Immature natural killer cell (primary cell): ENCODE measurements at places on chromosomes 1 and 21. TPM values are rescaled to one million over a fixed set of nuclear protein-coding genes. Genes with fewer than 3 reads are reported as not detected.

The OR2T5 gene
- polyA plus RNA-seq: not detected

The C1QC gene
- polyA plus RNA-seq: not detected

The NBPF4 gene
- polyA plus RNA-seq: not detected

The REN gene
- not detected for polyA plus RNA-seq

The C1QTNF12 gene
- polyA plus RNA-seq: not detected

The PEAR1 gene
- polyA plus RNA-seq: not detected

The KRTAP10-8 gene
- not detected for polyA plus RNA-seq

The TSSK3 gene
- polyA plus RNA-seq: not detected

The NBPF10 gene
- polyA plus RNA-seq: 0.11 TPM

The CYP4Z1 gene
- not detected for polyA plus RNA-seq

DNA sequence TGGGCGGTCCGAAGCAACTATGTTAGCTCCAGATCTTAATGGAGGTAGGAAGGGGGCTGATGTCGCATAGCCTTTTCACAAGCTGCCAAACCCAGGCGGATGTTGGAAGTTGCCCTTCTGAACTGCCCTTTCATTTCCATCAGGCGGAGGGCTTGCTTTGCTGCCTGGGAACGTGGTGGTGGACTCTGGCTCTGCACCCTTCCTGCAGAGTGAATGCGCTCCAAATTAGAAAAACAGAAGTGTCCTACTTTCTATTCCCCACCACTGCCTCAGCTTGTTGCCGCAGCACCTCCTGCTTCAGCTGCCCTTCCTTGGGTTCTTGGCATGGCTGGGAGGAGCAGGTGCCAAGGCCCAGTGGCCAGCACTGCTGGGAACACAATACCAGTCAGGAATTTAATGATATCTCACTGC lies 60.6 kb downstream of the AK4 start:
- peaks cover 4% of the 10 kb centered on the region for H3K27me3 ChIP-seq
- no peaks in the 10 kb centered on the region for H3K4me1 ChIP-seq
- no peak for DNase-seq
- no peak overlapping the region for H3K4me3 ChIP-seq

- peaks cover 18% of the 10 kb centered on the region for H3K27me3 ChIP-seq
- DNase-seq: no peak
- H3K27ac ChIP-seq: no peak overlapping the region
These were observed 2.7 kb downstream of the FAM110D start for GRCh38 chr1:26161415-26162219.

- H3K27me3 ChIP-seq: peaks cover 2% of the 10 kb centered on the region
- no peaks in the 10 kb centered on the region for H3K4me1 ChIP-seq
- H3K27ac ChIP-seq: no peak overlapping the region
These were observed 80.9 kb upstream of the IRF2BP2 start for GRCh38 chr1:234690872-234691271.

DNA sequence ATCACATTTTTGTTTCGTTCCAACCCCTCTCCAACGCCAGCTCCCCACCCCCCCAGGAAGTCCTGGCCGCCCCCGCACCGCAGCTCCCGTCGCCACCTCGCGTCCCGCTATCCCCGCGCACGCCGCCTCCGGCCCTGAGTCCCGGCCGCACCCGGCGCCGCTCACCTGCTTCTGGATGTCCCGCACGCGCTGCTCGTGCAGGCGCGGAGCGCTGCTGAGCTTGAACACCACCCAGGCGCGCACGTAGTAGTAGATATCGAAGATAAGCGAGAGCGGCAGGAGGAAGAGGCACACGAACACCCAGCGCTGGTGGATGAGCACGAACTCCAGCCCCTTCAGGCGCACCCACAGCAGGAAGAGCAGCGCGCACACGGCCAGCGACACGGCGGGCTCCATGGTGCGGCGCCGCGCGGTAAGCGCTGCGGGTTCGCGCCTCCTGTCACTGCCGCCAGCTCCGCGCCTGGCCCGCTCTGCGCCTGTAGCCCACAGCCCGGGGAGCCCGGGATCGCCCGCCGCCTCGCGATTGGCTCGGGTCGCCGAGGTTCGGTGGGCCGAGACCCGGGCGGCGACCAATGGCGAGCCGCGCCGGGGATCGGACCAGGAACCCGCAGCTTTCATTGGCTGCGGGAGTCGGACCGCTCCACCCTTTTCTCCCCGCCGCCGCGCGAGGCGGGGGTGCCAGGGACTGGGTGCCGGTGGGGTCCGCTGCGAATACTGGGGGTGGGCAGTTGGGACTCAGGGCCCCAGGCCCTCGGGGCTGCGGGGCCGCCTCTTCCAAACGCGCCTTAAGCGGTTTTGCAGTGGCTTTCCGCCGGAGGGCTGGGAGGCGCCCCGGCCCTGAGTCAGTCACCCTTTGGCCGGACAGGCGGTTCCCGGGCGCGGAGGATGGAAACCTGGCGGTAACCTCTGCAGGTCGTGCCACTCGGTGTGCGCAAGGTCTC lies at the start of gene DHCR24:
TSS of gene DHCR24 (minus strand) at position 472 of the 941 bp plus-strand sequence. CDS start at position 396, 76 bp downstream.
- peak within 1 kb of the TSS; percentile 68 for H3K27ac ChIP-seq
- peaks cover 5% of the 10 kb centered on the region for H3K36me3 ChIP-seq
- peaks cover 37% of the 10 kb centered on the region for H3K4me1 ChIP-seq
- peak; percentile 82 for DNase-seq
- peaks cover 16% of the 10 kb centered on the region for H3K27me3 ChIP-seq

DNA sequence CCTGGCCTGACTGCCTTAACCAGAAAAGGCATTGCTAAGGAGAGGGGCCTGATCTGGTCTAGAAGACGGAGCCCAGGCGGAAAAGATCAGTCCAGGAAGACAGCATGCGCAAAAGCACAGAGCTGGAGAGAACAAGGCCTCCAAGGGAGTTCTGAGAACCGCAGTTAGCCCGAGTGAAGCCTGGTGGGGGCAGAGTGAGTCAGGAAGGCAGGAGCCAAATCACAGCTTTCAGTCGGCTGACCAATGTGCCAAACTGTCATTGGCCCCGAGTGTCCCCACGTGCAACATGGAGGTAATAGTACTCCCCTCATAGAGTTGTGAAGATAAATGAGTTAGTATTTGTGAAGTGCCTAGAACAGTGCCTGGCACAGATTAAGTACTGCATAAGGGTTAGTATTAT lies 1.2 kb upstream of the TSPAN2 start:
- peak overlapping the region; percentile 81 for H3K27ac ChIP-seq
- H3K4me3 ChIP-seq: peak overlapping the region; percentile 88
- peaks cover 4% of the 10 kb centered on the region for H3K27me3 ChIP-seq
- H3K4me1 ChIP-seq: peaks cover 50% of the 10 kb centered on the region

DNA sequence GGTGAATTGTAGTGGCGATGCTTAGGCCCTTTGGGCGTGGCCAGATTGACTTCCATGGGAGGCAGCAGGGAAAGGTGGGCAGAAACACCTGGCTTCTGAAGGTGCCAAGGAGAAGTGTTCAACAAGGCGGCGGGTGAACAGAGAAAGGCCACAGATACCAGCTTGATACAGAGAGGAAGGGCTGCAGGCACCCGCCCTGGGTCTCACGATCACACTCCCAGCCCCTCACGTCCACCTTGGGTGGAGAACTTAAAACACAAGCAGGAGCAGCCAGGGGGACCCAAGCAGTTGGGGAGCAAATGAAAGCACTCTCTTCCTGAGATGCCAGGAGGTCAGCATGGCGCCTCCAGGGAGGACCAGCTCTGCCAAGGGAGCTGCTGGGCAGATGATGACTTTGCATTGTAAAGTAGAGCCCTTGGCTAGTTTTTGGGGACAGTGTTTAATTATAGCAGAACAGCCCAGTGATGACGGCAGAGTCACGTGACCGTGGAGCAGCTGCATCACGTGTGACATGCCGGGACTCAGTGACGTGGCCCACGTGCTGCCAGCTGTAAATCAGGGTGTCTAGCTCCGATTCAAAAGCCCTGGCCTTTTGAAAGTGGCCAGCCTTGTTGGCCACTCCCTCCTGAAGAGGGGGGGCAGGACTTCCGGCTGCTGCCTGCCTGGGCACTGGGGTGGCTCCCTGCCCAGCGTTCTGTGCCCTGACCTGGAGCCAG lies 19.0 kb downstream of the SLC37A1 start:
- H3K36me3 ChIP-seq: peaks cover 3% of the 10 kb centered on the region
- no peak overlapping the region for H3K27ac ChIP-seq
- H3K4me1 ChIP-seq: peaks cover 19% of the 10 kb centered on the region
- DNase-seq: no peak
- peak overlapping the region; percentile 17 for H3K4me3 ChIP-seq

GRCh38 chr1:219121679-219122078 lies 52.0 kb upstream of the LYPLAL1 start:
- H3K27ac ChIP-seq: no peak overlapping the region
- no peaks in the 10 kb centered on the region for H3K27me3 ChIP-seq
- H3K4me1 ChIP-seq: no peaks in the 10 kb centered on the region
- no peak for DNase-seq
- no peak overlapping the region for H3K4me3 ChIP-seq
- no peaks in the 10 kb centered on the region for H3K36me3 ChIP-seq

GRCh38 chr1:198519639-198520501 lies 20.6 kb downstream of the ATP6V1G3 start:
- peak overlapping the region; percentile 80 for H3K4me3 ChIP-seq
- H3K36me3 ChIP-seq: peaks cover 4% of the 10 kb centered on the region
- H3K4me1 ChIP-seq: peaks cover 98% of the 10 kb centered on the region
- no peaks in the 10 kb centered on the region for H3K27me3 ChIP-seq
- no peak for DNase-seq

DNA sequence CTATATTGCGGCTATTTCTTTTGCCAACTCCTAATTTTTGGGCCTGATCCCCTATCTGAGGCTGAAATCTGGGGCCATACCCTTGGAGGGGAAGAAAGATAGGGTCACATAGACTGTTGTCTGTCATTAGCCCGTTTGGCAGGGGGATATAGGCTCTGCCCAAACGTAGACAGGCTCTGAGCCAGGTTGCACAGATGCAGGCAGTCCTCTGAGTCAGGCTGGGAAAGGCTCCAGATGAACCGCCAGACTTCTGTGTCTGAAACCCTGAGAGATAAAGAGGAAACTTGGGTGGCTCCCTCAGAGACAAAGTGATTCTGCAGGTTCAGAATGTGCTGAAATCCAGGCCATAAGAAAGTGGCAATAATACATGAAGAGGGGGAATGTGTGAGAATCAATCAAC lies 4.0 kb upstream of the CAP1 start:
- peaks cover 1% of the 10 kb centered on the region for H3K36me3 ChIP-seq
- peaks cover 75% of the 10 kb centered on the region for H3K4me1 ChIP-seq
- no peak for DNase-seq
- H3K4me3 ChIP-seq: no peak overlapping the region
- H3K27ac ChIP-seq: peak overlapping the region; percentile 67

DNA sequence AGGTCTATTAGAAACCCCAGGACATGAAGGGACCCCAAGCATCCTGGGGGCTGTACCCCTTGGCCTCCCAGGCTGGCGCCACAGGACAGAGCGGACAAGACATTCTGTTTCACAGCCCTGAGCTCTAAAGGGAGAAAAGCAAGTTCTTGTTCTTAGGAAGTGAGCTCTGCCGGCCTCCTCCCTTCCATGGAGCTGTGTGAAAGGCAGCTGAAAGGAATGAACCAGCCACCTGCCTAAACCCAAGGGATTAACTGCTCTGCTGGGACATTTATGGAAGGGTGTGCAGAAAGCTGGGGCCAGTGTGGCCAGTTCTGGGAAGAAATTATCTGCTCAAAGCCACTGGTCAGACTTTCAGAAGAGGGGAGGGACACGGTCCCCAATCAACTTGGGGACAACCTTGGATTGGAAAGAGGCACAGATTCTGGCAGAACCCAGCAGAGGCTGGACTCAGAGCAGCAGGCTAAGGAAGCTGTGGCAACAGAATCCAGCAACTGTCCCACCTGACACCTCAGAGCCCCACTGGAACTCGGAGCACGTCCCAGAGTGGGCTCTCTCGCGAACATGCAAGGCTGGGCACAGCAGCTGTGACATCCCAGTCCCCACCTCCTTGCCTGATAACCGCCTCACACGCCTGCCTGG lies 2.1 kb downstream of the KLHL21 start:
- H3K4me3 ChIP-seq: peak overlapping the region; percentile 96
- peaks cover 11% of the 10 kb centered on the region for H3K36me3 ChIP-seq
- H3K27ac ChIP-seq: peak overlapping the region; percentile 95
- DNase-seq: no peak
- peaks cover 52% of the 10 kb centered on the region for H3K4me1 ChIP-seq
- H3K27me3 ChIP-seq: peaks cover 3% of the 10 kb centered on the region

- DNase-seq: no peak
- peak overlapping the region; percentile 18 for H3K4me3 ChIP-seq
- H3K36me3 ChIP-seq: peaks cover 4% of the 10 kb centered on the region
- peak overlapping the region; percentile 88 for H3K27ac ChIP-seq
These were observed 105.5 kb downstream of the ABCA4 start for GRCh38 chr1:94015489-94015817.

GRCh38 chr1:2014741-2015735 lies 4.1 kb upstream of the GABRD start:
- H3K27ac ChIP-seq: no peak overlapping the region
- peaks cover 8% of the 10 kb centered on the region for H3K4me1 ChIP-seq
- no peaks in the 10 kb centered on the region for H3K36me3 ChIP-seq
- no peak for DNase-seq
- H3K4me3 ChIP-seq: no peak overlapping the region

- H3K27ac ChIP-seq: no peak overlapping the region
- H3K4me1 ChIP-seq: no peaks in the 10 kb centered on the region
- H3K27me3 ChIP-seq: peaks cover 5% of the 10 kb centered on the region
- no peak overlapping the region for H3K4me3 ChIP-seq
- H3K36me3 ChIP-seq: no peaks in the 10 kb centered on the region
These were observed 13.1 kb downstream of the SDC3 start for GRCh38 chr1:30895382-30895943.
